Pancreas (tissue), 10 donors: ENCODE measurements at places on chromosomes 1 and 21. TPM values are rescaled to one million over a fixed set of nuclear protein-coding genes. Genes with fewer than 3 reads are reported as not detected.

Gene IQGAP3
- polyA plus RNA-seq, result 0.23 TPM

Gene CFAP107
- not detected for polyA plus RNA-seq

Gene FCAMR
- not detected for polyA plus RNA-seq

Gene TNFSF4
- polyA plus RNA-seq, result 0.61 TPM

Gene SYNC
- polyA plus RNA-seq, result 0.91 TPM

Gene PPFIA4
- polyA plus RNA-seq, result 0.82 TPM

Gene KRTAP12-2
- not detected for polyA plus RNA-seq

Gene HCN3
- 4.8 TPM for polyA plus RNA-seq

Gene NUF2
- polyA plus RNA-seq, result 0.54 TPM

Gene LZIC
- polyA plus RNA-seq, result 5.5 TPM

Gene ARHGEF16
- 25.0 TPM for polyA plus RNA-seq

Gene DNM3
- polyA plus RNA-seq, result 0.40 TPM
